ENCODE measurements at places on chromosomes 2 and 18.

- no peak for DNase-seq
Measured at GRCh38 chr2:183541766-183542165, 417.5 kb downstream of the NUP35 start.

GRCh38 chr2:9844576-9844975, 1.3 kb downstream of the TAF1B start:
- no peak for DNase-seq

DNA sequence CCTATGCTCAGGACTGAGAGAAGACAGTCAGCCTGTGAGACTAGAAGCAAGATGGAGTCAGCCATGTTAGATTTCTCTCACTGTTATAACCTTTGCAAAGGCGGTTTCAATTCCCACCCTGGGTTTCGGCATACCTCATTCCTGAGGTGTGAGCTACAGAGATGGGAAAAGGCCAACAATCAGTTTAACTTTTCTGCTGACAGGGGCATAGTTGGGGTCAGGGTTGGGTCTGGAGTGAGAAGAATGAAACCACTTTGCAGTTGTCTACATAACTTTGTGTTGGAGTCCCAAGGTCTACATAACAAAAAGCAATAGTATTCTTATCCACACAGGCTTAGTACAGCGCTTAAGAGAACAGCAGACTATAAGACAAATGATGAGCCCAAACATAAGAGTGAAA, 28.1 kb upstream of the FEZ2 start:
- no peak for DNase-seq

DNA sequence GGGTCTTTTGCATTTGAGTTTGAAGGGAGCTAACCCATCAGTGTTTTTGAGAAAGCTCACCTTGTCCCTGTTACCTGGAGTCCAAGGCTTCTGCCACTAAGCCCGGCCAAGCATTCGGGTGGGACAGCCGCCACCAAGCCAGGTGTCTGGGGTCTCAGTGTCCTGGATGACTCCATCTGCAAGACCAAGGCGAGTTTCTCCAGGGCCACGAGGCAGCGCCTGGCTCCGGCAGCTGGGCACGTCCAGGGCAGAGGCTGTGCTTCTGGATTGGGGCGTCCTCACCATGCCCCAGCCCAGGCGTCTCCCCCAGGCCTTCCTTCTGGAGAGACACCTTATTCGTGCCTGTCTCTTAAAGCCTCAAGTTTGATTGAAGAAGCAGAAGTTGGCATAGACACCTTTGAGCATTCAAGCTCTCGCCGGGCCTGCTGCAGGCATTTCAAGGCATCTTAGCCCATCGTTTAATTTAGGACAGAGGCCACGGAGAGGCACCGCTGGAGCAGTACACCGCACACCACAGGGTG, 24.9 kb downstream of the MLPH start:
- DNase-seq: no peak

DNA sequence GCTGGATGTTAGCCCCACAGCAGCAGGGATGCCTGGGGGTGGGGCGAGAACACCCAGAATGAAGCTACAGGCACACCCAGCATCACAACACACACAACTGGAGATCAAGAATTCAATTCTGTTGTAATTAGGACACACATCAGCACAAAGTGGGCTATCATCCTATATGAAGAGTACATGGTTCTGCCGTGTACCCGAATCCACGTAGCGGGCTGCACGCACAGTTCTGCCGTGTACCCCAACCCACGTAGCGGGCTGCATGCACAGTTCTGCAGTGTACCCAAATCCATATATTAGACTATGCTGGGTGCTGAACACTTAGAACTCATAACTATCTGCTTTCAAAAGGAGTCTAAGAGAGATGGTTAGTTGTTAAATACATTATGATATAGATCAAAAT, 86.5 kb downstream of the EIPR1 start:
- DNase-seq: no peak
